ENCODE measurements at places on chromosomes 16 and 17.

GRCh38 chr16:13136901-13137300 lies 235.5 kb downstream of the SHISA9 start:
- DNase-seq, result no peak

DNA sequence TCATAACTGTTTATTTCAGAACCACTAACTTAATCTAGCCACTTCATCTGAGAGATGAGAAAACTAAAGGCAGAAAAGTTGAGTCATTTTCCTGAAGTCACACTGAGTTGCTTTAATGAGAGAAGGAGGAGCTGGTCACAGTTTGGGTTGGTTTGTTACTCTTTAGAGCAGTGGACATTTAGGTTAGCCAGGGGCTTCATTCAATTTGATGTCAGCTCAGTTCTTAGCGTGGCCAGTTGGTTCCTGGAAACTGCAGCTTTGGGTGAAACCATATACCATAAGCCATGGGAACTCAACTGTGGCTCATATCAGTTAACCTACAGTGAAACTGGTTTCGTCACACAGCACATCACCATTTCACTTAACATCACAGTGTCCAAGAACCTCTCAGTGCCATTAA lies 59.2 kb upstream of the ADORA2B start:
- no peak for DNase-seq

DNA sequence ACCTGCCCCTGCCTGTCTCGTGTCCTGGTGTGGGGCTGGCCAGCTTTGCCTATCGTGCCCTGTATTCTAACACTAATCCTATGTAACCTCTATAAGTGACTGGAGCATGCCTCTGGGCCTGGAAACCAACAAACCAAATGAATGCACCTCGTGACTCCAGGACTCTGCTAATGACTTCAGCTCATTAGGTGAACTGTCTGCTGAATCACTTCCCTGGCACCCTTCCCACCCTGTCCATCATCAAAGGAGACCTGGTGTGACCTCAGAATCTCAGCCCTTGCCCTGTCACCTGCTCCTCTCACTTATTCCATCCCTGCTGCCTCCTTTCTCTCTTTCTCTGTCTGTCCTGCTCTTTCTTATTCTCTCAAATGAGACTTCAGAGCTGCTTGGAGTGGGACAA lies 322.4 kb downstream of the CBLN1 start:
- DNase-seq, result peak; percentile 69

GRCh38 chr17:79648181-79648831 lies 37.5 kb upstream of the RBFOX3 start:
- no peak for DNase-seq

GRCh38 chr16:17238285-17239028 lies 232.3 kb downstream of the XYLT1 start:
- no peak for DNase-seq

DNA sequence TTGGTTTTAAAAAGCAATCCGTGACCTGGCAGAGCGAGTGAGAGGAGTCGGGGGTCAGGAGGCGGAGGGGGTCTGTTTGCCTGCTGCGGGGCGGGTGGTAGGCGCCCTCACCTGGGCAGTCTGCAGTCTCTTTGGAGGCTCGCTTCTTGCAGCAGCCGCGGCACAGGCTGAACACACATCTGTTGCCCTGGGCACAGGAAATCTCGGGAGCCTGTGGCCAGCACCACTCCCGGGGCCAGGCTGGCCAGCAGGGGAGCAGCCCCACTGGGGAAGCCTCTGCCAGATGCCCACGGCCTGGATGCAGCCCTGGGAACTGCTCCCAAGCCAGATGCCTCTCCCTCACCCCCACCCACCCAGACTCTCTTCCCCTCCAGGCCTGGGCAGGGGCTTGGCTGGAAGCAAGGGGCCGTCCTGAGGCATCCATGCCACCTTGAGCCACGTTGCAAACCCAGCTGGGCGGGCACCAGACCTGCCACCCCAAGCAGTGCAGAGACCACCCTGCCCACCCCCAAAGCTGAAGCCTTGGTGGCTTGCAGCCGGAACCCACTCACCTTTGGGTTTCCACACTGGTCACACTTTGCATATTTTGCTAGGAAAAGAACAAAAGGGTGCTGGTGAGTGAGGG lies 6.6 kb downstream of the GPS1 start:
- no peak for DNase-seq

DNA sequence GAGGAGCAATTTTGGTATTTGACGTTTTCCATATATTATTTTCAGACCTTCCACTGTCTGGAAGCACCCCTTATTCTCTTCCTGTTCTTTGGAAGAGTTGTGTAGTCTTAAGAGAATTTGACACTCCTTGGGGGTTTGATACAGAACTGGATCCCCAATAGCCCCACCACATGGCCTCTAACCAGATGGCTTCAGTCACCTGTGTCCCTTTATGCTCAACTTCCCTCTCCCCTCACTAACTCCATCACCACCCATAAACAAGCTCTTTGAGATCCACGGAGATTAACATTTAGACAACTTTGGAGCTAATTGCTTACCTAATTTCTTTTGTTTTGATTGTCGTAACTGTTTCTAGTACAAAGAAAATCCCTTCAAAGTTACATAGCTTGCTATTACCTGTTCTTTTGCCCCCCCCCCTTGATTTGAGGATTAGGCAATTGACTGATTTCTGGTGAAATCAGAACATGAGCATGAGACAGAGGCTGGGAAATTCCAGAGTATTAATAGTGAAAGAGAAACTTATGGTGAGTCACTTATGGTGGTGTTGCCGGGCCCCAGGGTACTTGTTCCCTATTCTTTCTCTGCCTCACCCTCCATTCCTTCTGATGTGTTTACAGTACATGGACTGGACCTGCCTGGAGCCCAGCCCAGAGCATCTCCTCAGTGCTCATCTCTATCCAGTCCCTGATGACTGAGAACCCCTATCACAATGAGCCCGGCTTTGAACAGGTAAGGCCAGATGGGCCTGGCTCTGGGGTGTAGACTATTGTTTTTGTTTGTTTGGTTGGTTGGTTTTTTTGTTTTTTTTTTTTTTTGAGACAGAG lies 7.5 kb downstream of the UBE2Z start:
- no peak for DNase-seq

GRCh38 chr17:1227917-1228780 lies 42.1 kb upstream of the BHLHA9 start:
- no peak for DNase-seq

GRCh38 chr16:26211542-26211941 lies 519.8 kb downstream of the HS3ST4 start:
- no peak for DNase-seq

GRCh38 chr17:81203136-81203535 lies 19.6 kb downstream of the CEP131 start:
- no peak for DNase-seq

DNA sequence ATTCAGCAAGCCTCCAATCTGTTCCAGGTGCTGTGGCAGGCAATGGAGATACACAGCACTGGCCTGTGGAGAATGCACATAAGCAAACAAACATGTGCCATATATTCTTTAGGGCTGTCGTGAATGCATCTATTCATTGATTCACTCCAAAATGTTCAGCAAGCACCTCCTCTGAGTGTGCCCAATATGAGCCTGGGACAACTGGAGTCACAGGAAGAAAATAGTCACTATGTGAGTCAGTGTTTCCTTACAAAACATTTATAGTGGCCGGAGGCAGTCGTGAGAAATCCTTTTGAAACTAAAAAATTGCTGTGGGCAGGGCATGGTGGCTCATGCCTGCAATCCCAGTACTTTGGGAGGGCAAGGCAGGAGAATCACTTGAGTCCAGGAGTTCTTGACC lies 310.1 kb downstream of the CA10 start:
- DNase-seq, result no peak

GRCh38 chr16:49488336-49488735 lies 114.7 kb downstream of the C16orf78 start:
- DNase-seq, result no peak

DNA sequence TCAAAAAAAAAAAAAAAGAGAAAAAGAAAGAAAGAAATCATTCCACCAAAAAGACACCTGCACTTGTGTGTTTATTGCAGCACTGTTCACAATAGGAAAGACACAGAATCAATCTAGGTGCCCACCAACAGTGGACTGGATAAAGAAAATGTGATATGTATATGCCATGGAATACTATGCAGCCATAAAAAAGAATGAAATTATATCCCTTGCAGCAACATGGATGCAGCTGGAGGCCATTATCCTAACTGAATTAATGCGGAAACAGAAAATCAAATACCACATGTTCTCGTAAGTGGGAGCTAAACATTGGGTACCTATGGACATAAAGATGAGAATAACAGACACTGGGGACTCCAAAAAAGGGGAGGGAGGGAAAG lies 5.7 kb upstream of the C16orf92 start:
- DNase-seq, result no peak

- no peak for DNase-seq
Measured at GRCh38 chr17:50134206-50135110, 4.5 kb upstream of the SAMD14 start.

DNA sequence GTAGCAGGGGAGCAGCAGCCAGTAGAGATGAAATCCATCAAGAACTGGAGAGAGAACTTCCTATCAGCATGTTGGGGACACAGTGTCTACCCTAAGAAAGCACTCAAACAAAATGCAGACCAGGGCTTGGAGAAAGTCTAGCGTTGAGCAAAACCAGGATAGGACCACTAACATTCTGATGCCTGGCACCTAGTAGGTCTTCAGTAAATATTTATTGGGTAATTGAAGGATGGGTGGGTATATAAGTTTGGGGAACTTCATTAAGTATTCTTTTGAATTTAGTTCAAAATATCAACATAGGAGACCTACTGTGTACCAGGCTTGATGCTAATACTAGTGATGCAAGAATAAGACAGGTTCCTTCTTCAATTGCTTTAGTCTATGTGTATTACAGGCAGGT lies 30.9 kb downstream of the SLC6A2 start:
- DNase-seq, result no peak

DNA sequence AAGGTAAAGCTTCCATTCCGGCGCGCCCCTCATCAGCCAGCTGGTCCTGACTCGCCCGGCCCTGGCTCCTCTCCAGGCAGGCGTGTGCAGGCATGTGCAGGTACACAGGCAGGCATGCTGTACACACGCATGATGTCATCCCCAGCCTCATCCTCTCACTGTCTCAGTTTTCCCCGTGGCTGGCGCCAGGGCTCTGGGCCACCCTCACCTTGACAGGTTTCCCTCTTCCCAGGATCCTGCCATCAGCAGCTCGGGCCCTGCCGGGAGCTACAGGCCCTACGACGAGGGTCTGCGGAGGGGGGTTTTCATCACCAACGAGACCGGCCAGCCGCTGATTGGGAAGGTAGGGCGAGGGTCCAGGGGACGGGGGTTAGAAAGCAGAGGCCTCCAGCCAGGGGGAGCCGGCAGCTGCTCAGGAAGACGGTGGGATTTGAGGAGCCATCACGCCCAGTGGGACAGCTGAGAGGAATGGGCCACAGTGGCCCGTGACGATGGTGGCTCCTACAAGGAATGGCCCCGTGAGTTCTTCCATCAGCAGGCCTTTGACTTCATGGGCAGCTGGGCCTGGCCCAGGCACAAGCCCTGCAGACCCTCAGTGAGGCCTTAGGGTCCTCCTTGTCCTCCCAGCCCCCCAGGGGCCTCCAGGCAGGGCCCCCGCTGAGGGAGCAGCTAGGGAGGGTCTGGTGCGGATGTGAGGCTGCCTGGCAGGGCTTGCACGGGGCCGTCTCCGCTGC lies 8.5 kb downstream of the GAA start:
- DNase-seq, result peak; percentile 86

DNA sequence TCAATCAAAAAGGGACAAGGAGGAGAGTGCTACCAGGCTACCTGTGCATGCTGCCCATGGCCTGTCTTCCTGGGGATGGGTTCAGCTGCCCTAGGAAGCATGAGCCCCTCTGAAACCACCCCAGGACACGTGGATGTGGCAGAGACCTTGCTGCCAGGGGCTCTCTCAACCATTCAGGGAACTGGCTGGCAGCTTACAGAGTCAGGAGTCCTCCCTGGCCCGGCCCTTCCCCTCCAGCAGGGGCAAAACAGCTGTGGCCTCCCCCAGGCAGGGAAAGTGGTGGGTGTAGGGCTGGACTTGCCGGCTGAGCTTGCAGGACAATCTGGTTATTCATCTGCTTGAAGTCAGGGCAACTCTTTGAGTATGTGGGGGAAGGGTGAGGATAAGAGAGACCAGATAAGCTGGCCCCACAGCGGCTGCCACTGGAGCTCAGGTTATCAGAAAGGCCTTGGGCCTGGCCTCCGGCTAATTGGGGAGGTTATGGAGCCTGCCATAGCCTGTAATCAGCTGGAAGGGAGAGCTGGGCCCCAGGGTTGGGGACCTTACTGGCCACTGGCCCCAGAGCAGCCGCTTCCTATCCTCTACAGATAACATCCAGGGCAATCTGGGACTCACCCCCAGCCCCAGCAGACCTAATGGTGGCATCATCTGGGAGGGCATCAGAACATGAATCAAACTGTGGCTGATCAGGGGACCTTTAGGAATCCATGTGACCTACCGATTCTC lies 5.6 kb upstream of the TBX2 start:
- DNase-seq, result no peak

GRCh38 chr16:17068524-17068923 lies 402.2 kb downstream of the XYLT1 start:
- no peak for DNase-seq

GRCh38 chr16:2866431-2866830 lies 8.5 kb upstream of the PRSS22 start:
- no peak for DNase-seq

- DNase-seq, result no peak
Measured at GRCh38 chr16:342455-343213, 9.9 kb downstream of the AXIN1 start.

DNA sequence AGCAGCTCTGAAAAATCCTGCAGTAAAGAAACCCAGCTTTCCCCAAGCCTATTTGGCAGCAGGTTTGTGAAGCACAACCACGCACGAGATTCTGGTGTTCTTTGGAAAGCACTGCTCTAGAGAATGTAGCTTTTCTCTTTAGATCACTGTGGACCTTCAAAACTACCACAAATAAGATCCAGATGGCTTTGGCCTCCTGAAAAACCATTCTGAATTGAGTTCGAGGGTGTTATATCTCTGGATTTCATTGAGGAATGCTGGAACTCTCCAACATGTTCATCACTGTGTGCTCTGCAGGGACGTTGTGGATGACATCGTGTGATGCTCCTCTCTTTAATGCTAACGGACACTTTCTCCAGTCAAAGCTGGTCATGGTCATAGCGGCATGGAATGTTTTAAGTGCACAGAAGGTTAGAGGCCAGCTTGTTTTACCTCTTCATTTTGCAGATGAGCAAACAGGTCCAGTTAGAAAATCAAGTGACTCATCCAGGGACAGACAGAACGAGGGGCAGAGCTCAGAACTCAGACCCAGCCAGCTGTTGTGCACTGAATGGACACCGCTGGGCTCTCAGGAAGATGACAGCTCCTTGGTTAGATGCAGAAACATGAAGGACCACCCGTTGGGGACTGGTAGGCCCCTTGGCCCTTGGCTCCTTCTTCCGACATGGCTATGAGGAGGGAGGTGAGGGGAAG lies 37.2 kb downstream of the CCDC42 start:
- DNase-seq, result no peak

- DNase-seq, result no peak
Measured at GRCh38 chr16:26214581-26215174, 522.9 kb downstream of the HS3ST4 start.

- no peak for DNase-seq
Measured at GRCh38 chr17:28524476-28525424, 18.6 kb downstream of the FOXN1 start.

Data from NCI-H1105 treated with DMSO at 0.1 percent for 48 hours (cell line).